ENCODE measurements at places on chromosomes 6 and 20. TPM values are rescaled to one million over a fixed set of nuclear protein-coding genes. Genes with fewer than 3 reads are reported as not detected.

The SPATS1 gene
- not detected for total RNA-seq

The THBS2 gene
- 14.4 TPM for total RNA-seq

The SYNGAP1 gene
- 42.1 TPM for total RNA-seq

The DDX43 gene
- total RNA-seq = 4.9 TPM

The HLA-G gene
- not detected for total RNA-seq

The MYB gene
- total RNA-seq = 15.3 TPM

The PRND gene
- not detected for total RNA-seq

The BPHL gene
- 73.1 TPM for total RNA-seq

The PSORS1C2 gene
- not detected for total RNA-seq

The CASS4 gene
- total RNA-seq = 1.6 TPM

The EDEM2 gene
- 34.5 TPM for total RNA-seq

The TUBB2B gene
- total RNA-seq = 7.4 TPM

The HACE1 gene
- 19.8 TPM for total RNA-seq

The MYLK4 gene
- total RNA-seq = 0.83 TPM

The C2 gene
- total RNA-seq = 24.8 TPM

The PCK1 gene
- total RNA-seq = 2,194 TPM

The PBOV1 gene
- not detected for total RNA-seq

The IPCEF1 gene
- total RNA-seq = 19.8 TPM

The ID4 gene
- total RNA-seq = 7.6 TPM

The ISM1 gene
- 3.3 TPM for total RNA-seq

The ANGPT4 gene
- not detected for total RNA-seq

The CST2 gene
- total RNA-seq = not detected

The CDH4 gene
- not detected for total RNA-seq

The ECT2L gene
- 0.27 TPM for total RNA-seq

The PHACTR3 gene
- total RNA-seq = 14.9 TPM

The PPP1R3D gene
- total RNA-seq = 2.5 TPM

The SLC17A9 gene
- total RNA-seq = 4.9 TPM

The CALHM6 gene
- not detected for total RNA-seq

The PTGIS gene
- 12.7 TPM for total RNA-seq

The TLDC2 gene
- total RNA-seq = 39.2 TPM

The SLC16A10 gene
- total RNA-seq = 9.5 TPM

The MUCL3 gene
- not detected for total RNA-seq

The MEP1A gene
- total RNA-seq = 911 TPM

The CRYBG1 gene
- 59.4 TPM for total RNA-seq

The SIRPG gene
- 1.8 TPM for total RNA-seq

The RSPO3 gene
- total RNA-seq = 5.9 TPM

The ZNF311 gene
- 1.3 TPM for total RNA-seq

The CCDC28A gene
- total RNA-seq = 20.5 TPM

The GPLD1 gene
- total RNA-seq = not detected

The LY6G5C gene
- not detected for total RNA-seq

The L3MBTL1 gene
- total RNA-seq = 35.3 TPM

The LGSN gene
- total RNA-seq = not detected

The MYT1 gene
- total RNA-seq = 0.18 TPM

The GSTA1 gene
- 702 TPM for total RNA-seq

The ZFP57 gene
- 1.6 TPM for total RNA-seq

The PLEKHG1 gene
- total RNA-seq = 52.2 TPM
